Fibroblast of skin of left quadriceps (primary cell): ENCODE measurements at places on chromosomes 11 and 22.

DNA sequence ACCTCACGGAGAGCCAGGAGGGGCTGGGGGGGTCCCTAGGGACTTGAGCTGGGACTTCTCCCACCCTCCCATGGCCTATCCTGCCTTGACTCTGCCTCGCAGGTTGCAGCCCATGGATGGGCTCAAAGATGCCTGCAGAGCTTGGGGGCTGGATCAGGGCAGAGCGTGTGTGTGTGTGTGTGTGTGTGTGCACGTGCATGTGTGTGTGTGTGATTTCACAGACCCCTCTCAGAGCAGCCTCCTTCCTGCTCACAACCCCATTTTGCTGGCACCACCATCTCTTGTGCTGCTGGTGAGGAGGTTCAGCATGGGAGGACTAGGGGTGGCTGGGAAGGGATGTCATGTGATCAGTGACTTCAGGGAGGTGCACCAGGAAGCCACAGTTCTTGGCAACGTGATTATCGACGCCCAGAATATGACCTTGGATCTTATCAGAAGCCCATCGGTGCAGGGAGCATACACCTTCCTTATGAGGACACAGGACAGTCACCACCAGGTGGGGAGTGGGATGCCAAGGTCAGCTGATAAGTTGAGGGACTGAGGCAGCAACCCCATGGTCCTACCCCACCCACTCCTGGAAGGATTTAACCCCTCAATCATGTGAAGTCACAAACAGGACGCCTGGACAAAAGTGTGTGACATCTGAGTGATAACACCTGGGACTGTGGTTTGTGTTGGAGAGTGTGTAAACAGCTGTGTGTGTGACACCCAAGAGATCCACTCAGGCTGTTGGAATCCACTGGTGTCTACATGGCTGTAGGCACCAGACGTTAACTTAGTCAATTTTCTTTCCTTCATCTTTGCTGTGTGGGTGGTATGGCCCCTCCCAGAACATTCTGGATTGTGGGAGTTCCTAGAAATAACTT lies 1.8 kb upstream of the NAALADL1 start:
- no peak for DNase-seq

GRCh38 chr11:13745165-13745564 lies 76.7 kb downstream of the FAR1 start:
- DNase-seq: no peak

DNA sequence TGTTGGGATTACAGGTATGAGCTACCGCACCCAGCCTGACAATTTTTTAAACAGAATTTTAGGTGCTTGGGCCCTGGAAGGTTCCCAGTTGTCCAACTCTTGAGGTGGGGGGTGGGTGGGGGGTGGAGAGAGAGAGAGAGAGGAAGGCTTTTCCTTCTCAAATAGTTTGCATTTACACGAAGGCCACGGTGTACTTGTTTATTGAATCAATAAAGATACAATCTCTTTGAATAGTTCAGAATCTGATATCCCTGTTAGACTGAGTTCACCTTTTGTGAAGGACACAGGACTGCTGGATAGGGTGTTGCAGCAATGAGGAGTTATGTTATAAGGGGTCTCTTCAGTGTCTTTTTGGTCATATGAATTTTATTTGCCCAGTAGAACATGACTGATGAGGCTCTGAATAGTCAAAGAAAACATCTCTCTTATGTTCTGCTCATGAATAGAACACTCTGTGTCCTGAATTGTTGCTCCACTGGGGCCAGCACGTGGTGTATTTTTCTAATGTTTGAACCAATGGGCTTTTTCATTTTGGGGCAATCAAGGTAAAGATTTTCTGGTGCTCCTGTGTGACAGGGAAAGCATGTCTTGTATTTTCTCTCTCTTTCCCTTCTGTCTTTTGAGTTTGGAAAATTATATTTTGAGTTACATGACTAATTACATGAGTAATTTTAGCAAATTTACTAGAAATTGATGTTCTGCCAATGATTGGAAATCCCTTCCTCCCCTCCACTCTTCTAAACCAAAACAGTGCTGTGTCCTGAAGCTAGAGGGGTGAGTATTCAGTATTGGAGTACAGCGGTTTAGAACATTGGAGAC lies 61.7 kb downstream of the PTPRJ start:
- no peak for DNase-seq

- DNase-seq: no peak
Observed at GRCh38 chr22:42202669-42203068, 67.8 kb downstream of the TCF20 start.

GRCh38 chr11:126930091-126930841 lies 70.3 kb downstream of the KIRREL3 start:
- DNase-seq: no peak

GRCh38 chr11:131353766-131354165 lies 16.6 kb upstream of the NTM start:
- no peak for DNase-seq

GRCh38 chr11:69054397-69055211 lies 5.9 kb downstream of the TPCN2 start:
- no peak for DNase-seq

GRCh38 chr22:36153501-36154422 lies 6.8 kb downstream of the APOL3 start:
- no peak for DNase-seq

DNA sequence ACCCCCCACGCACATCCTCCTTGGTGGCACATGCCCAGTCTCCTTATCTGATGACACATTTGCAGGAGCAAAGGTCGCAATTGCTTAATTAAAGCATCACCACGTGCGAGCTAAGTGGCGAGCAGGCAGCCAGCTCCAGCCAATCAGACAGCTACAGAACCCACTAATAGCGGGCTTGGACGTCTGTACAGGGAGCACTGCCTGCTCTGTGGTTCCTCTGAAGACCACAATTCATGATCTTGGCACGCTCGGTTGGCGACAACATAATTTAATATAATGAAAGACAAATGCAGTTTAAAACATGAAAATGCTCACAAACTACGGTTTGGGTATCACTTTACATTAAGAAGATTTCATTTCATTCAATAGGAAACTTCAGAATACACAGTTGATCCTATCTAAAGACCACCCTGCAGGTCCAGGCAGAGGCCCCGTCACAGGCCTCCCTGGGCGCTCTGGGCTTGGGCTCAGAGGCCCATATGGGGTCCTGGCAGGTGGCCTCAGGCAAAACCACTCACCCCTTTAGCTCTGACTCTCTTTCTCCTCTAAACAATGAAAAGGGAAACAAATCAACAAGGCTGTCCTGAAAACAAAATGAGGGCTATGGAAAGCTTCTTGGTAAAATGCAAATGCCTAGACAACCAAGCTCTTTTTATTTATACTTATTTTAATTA lies 10.4 kb downstream of the PACSIN2 start:
- DNase-seq: peak; percentile 86

DNA sequence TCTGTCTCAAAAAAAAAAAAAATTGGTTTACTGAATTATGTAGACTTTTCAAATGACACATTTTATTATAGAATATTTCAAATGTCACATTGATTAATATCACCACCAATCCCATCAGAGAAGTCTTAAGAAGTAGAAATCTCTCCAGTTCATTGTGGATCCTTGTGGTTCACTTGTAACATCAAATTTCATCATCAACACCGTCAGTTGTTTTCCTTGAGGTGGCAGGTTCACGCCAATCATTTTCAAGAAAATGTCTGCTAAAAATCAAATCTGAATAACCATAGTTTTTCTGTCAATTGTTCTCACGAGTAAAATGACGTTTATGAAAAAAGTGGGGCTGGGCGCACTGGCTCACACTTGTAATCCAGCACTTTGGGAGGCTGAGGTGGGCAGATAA lies 50.3 kb downstream of the TMPRSS5 start:
- DNase-seq: no peak
